ENCODE measurements at places on chromosomes 3 and 15. TPM values are rescaled to one million over a fixed set of nuclear protein-coding genes. Genes with fewer than 3 reads are reported as not detected.

The LIPH gene
- 14.7 TPM for total RNA-seq

The IL5RA gene
- total RNA-seq = 1.1 TPM

The DAZL gene
- total RNA-seq = not detected

The CNTN3 gene
- 3.8 TPM for total RNA-seq

The ROPN1 gene
- total RNA-seq = 0.54 TPM

All from kidney (tissue), 22 donors.